ENCODE measurements at places on chromosomes 1 and 21.
A peak's percentile ranks its signal among the peaks of the same experiment; 100 is the strongest.

DNA sequence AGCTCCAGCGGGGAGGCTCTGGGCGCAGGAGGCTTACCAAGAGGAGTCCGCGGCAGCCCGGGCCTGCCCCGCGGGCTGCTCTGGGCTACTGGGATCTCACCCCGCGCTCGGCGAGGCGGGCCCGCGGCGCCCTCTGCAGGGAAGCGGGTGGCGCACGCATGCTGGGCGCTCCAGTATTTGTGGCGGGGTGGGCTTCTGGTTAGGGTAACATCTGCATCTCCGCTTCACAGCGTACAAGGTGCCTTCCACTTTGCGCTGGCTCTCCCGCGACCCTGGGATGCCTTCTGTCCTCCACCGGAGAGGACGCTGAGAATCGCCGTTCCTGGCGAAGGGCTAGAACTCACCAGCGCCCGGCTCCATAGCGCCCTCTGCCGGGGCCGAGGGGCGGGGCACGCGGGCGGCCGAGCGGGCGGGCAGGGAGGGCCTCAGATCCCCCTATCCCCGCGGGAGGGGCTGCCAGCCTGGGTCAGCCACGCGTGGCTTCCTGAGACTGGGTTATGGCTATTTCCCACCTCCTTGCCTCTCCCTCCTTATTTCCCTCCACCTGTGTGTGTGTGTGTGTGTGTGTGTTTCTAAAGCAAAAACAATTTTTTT lies 46.6 kb upstream of the CTBS start:
- DNase-seq = peak; percentile 13

GRCh38 chr1:25991937-25992688 lies 5.8 kb downstream of the PAFAH2 start:
- no peak for DNase-seq

DNA sequence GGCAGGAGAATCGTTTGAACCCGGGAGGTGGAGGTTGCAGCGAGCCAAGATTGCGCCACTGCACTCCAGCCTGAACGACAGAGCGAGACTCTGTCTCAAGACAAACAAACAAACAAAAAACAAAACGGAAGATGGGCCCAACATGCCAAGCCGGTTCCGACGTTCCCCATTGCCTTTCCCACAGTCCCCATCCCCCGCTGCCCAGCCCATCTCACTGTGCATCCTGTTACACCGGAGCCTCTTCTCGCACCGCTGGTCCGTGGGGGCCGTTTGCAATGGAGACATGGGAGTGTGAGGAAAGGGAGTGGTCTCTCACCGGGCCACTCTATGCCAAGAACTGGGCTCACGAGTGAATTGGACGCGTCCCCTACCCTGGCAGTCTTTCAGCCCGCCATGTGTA lies 1.3 kb upstream of the CFAP74 start:
- DNase-seq = no peak

DNA sequence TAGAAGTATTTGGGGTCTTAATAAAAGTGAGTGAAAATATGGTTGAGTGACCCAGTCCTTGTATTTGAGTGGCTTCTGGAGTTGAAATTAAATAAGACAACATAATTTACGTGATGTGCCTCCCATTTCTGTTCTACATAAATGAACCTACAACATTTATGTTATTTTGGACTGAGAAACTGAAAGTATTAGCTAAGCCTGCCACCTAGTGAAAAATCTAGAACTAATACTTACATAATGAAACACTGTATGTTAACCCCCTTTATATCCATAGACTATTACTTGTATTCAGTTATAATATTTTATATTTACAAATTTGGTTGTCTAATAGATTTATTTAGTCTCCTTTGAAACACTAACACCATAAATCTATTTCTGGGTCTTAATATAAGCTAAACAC lies 298.9 kb downstream of the KCNT2 start:
- no peak for DNase-seq

- no peak for DNase-seq
Measured at GRCh38 chr21:33293811-33294216, 27.6 kb downstream of the IL10RB start.
